Dermis microvascular lymphatic vessel endothelial cell (primary cell): ENCODE measurements at places on chromosomes 12 and 14. TPM values are rescaled to one million over a fixed set of nuclear protein-coding genes. Genes with fewer than 3 reads are reported as not detected.

HSPB8 gene
- total RNA-seq: 2.1 and 2.8 TPM in 2 replicates

ADCY6 gene
- 27.2 and 35.7 TPM in 2 replicates for total RNA-seq

GRCh38 chr12:41365653-41366171 lies 177.6 kb downstream of the PDZRN4 start:
- DNase-seq: no peak

DNA sequence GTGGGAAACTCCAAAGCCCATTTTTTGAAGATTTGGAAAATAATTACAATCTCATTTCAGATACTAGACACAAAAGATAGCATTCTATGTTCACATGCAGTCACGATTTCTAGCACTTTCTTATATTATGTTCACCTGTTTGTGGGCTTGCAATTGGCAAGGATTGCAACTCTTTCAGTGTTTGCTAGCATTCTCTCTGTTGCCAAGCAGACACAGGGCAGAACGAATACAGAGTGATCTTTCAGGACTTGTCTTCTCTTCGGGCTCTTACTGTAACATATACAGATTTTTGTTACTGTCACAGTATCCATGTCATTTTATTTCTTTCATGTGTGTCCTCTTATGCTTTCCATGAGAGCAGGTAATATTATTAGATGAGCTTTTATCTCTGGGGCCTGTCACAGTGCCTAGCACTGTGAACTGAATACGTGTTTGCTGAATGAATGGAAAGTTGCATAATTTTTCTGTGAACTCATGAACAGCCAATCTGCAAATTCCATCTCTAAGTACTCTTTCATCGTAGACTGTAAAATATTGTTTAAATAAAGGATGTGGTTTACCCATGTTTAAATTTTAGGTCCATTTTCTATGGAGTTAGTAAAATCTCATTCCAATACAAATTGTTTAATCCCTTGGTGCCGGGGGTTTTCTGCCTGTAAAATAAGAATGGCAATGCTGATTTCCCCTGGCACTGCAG lies 105.1 kb downstream of the BMP4 start:
- DNase-seq: no peak

GRCh38 chr14:40903709-40904108 lies 703.0 kb upstream of the LRFN5 start:
- DNase-seq: no peak

DNA sequence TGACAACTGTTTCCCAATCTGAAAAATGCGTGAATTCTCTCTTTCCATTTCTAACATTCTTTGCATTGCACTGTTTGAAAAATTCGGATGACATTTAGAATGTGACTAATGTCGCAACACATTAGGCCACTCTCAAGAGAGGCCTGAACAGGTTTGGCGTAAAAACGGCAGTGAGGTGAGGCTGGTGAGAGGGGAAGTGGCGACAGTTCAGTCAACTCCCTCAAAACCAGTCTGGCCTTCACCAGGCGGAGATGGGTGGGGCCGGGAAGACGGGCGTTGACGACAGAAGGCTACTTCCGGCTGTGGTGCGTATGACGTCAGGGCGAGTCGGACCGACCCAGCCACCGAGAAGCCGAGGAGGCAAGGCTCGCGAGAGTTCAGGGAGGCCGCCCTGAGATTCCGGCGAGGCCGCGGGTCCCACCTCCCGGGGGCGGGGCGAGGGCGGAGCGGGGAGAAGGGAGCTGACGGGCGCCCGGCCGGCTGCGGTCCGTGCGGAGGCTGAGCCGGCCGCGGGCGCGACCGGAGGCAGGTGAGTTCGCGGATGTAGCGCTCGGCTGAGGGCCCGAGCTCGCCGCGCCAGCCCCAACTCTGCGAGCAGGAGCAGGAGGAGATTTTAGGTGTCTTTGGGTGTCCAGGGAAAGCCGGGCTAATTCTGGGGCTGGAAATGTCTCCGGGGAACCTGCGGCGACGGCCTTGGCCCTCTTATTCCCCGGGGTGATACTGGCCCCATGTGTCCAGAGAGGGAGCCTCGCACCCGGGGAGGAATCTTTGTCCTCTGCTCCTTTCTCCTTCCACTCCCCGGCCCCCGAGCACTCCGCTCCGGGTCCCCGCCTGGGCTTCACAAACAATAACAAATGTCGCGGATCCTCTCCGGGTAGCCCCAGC lies at the start of gene STK38L:
Gene STK38L (plus strand): TSS at position 483 of the 885 bp plus-strand sequence. CDS start 53,435 bp downstream, outside the sequence.
- peak; percentile 89 for DNase-seq

DNA sequence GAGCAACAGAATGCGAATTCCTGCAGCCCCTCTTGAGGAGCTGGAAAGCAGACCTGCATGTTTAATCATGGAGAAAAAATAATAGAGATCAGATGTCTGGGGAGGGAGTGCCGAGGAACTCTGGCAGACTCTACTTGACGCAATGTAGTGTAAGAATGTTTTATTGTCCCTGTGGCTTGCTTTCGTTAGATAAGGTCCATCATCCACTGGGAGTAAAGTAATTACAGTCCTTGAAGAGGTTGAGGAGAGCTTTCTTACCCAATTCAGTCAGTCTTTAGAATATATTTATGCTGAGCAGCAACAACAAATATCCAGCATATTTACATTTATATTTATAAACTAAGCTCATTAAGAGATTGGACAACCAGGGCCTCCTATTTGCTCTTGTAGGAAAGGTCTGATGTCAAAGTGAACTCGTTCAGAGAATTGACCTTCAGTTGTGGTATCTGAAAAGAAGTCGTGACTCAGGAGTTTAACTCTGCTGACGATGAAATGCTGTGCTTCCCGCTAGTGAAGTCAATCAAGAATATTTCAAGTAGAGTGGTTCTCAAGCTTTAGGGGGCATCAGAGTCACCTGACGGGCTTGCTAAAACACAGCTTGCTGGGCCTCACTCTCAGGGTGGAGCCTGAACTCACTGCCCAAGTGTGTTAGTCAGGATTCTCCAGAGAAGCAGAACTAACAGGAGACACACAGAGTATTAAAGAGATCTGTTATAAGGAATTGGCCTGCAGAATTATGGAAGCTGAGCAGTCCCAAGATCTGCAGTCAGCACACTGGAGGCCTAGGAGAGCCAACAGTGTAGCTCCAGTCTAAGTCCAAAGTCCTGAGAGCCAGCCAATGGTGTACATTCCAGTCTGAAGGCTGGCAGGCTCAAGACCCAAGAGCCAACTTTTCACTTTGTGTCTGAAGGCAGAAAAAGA lies 139.3 kb upstream of the LMNTD1 start:
- DNase-seq: no peak

DNA sequence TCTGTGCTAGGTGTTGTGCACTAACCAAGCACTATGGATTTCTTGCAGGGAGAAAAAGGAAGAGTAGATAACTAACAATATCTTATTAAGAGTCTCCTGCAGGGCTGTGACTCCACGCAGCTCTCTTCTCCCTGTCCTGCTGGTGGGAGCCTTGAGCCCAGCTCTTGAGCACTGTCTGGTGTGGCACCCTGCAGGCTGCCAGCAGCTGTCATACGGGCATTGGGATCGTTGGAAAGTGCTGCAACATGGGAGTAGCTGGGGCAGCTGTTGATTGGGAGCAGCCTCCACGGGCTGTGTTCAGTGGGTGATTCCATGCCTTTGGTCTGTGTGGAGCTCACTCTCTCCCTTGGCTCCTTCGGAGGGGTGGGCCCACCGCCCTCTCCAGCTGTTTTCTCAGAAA lies 125.3 kb downstream of the FBXL14 start:
- no peak for DNase-seq

- DNase-seq: peak; percentile 85
Measured at GRCh38 chr12:126582231-126582630, 1517.0 kb downstream of the AACS start.

- no peak for DNase-seq
Measured at GRCh38 chr14:96751505-96751904, 45.7 kb upstream of the VRK1 start.

DNA sequence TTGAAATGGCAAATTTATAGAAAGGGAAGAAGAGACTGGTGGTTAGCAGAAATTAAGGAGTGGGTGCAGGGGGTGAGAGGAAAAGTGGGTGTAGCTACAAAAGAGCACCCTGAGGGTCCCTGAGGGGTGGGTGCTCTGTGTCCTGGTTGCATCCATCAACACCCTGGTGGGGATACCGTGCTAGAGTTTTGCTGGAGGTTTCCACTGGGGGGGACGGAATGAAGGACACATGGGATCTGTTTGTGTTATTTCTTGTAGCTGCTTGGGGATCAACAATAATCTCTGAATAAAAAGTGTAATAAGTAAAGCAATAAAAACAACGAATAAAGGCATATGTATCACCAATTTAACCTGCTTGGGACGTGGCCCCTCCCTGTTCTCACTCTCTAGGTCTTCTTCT lies 175.3 kb downstream of the KIF26A start:
- DNase-seq: no peak

- DNase-seq: peak; percentile 51
Measured at GRCh38 chr12:14367040-14367661, 1.7 kb downstream of the ATF7IP start.

DNA sequence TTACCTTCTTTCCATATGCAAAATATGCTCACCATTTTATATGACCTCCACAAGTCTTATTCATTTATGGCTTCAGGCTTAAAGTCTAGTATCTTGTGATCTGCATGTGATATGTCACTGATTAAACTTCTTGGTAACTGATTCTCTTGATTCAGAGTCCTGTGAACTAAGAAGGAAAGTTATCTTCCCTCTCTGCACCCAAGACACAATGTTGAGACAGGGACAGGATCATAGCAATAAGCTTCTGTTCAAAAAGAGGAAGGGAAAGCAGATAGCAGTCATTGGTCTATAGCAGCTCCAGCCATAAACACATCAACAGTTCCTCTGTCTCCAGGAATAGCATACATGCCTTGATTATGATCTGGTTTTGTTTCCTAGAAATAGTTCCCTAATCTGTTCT lies 103.1 kb downstream of the UNC79 start:
- DNase-seq: no peak

GRCh38 chr12:2080604-2081003 lies 27.8 kb downstream of the CACNA1C start:
- no peak for DNase-seq

GRCh38 chr12:60693019-60693626 lies 1097.3 kb downstream of the SLC16A7 start:
- DNase-seq: no peak

GRCh38 chr12:65740506-65740872 lies 83.8 kb upstream of the HMGA2 start:
- DNase-seq: no peak

GRCh38 chr12:71243370-71243769 lies 85.6 kb upstream of the TSPAN8 start:
- DNase-seq: no peak

GRCh38 chr12:132658149-132658894 lies 28.8 kb downstream of the POLE start:
- no peak for DNase-seq

- no peak for DNase-seq
Measured at GRCh38 chr14:61661471-61662400, 33.6 kb upstream of the HIF1A start.
